ENCODE measurements at places on chromosomes 1 and 21. TPM values are rescaled to one million over a fixed set of nuclear protein-coding genes. Genes with fewer than 3 reads are reported as not detected.

The PHGDH gene
- polyA plus RNA-seq: 65.6 TPM

The JAK1 gene
- polyA plus RNA-seq: 114 TPM

The TFB2M gene
- 30.6 TPM for polyA plus RNA-seq

The NEGR1 gene
- polyA plus RNA-seq: not detected

The GBP1 gene
- 0.10 TPM for polyA plus RNA-seq

The ST6GALNAC5 gene
- not detected for polyA plus RNA-seq

The BRINP3 gene
- not detected for polyA plus RNA-seq

The APOBEC4 gene
- polyA plus RNA-seq: not detected

The SORT1 gene
- polyA plus RNA-seq: 6.7 TPM

The NOTCH2 gene
- 13.5 TPM for polyA plus RNA-seq

The CR1L gene
- polyA plus RNA-seq: not detected

The SPATA17 gene
- 3.3 TPM for polyA plus RNA-seq

The TRAF3IP3 gene
- polyA plus RNA-seq: not detected

The HLX gene
- polyA plus RNA-seq: 5.6 TPM

The TBX19 gene
- 1.0 TPM for polyA plus RNA-seq

The FABP3 gene
- not detected for polyA plus RNA-seq

The TMCC2 gene
- polyA plus RNA-seq: 3.2 TPM

The ALX3 gene
- not detected for polyA plus RNA-seq

All from A549 (cell line).